ENCODE measurements at places on chromosomes 1 and 21. TPM values are rescaled to one million over a fixed set of nuclear protein-coding genes. Genes with fewer than 3 reads are reported as not detected.

Gene WNT9A
- total RNA-seq, result 0.72 TPM

Gene CLDN17
- not detected for total RNA-seq

GRCh38 chr21:40622531-40622930 is 224.4 kb downstream of the DSCAM start:
- H3K27me3 ChIP-seq, result no peaks in the 10 kb centered on the region
- H3K27ac ChIP-seq, result no peak overlapping the region
- no peak for DNase-seq
- H3K4me1 ChIP-seq, result no peaks in the 10 kb centered on the region
- no peak overlapping the region for H3K4me3 ChIP-seq
- H3K36me3 ChIP-seq, result no peaks in the 10 kb centered on the region

DNA sequence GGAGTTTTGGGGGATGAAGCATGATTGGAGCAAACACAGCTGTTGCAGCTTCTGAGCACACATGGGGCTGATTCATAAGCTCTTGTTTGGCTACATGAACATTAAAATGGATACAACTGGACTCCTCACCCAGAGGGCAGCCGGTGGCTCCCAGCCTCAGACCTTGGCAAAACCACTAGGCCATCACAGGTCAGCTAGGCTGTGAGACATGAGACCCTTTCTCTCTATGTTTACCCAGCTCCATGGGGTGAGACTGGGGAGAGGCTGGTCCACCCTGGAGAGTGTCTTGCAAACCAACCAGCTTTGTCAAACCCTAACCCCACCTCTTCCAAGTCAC is 388.7 kb downstream of the PTPRU start:
- no peaks in the 10 kb centered on the region for H3K4me1 ChIP-seq
- DNase-seq, result no peak
- H3K27me3 ChIP-seq, result peaks cover 38% of the 10 kb centered on the region
- H3K36me3 ChIP-seq, result no peaks in the 10 kb centered on the region

GRCh38 chr1:42945164-42945563 is 13.5 kb downstream of the SLC2A1 start:
- H3K27ac ChIP-seq, result peak overlapping the region; percentile 54
- no peak for DNase-seq
- peaks cover 99% of the 10 kb centered on the region for H3K4me1 ChIP-seq
- H3K27me3 ChIP-seq, result no peaks in the 10 kb centered on the region
- H3K4me3 ChIP-seq, result no peak overlapping the region

- H3K36me3 ChIP-seq, result no peaks in the 10 kb centered on the region
- no peaks in the 10 kb centered on the region for H3K4me1 ChIP-seq
Measured at GRCh38 chr1:223123011-223123610, 19.9 kb downstream of the TLR5 start.

Gene LAMB3
- total RNA-seq, result 0.67 TPM

Gene MYBPH
- total RNA-seq, result not detected

Gene SLAMF8
- total RNA-seq, result 1.0 TPM

- DNase-seq, result no peak
- no peak overlapping the region for H3K4me3 ChIP-seq
- peaks cover 6% of the 10 kb centered on the region for H3K4me1 ChIP-seq
- no peaks in the 10 kb centered on the region for H3K27me3 ChIP-seq
Measured at GRCh38 chr1:77051425-77051824, 167.8 kb downstream of the PIGK start.

DNA sequence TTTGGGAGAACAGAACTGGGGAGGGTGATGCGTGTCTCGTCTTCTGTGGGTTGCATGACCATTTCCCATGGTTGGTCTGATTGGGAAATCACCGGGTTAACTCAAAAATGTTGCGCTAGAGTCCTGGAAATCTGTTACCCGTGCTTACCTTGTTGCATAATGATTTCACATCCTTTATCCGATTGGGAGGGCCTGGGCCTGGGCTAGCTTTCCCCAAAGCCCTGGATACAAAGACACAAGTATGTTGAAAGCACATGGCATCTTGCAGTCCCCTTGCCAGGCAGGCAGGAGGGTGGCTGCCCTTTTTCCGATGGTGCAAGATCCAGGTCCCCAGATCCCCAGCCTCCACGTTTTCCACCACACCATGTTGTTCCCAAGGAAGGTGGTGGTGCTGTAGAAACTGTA is 582 bp downstream of the TRPM2 start:
- peaks cover 37% of the 10 kb centered on the region for H3K4me1 ChIP-seq
- H3K27ac ChIP-seq, result no peak overlapping the region
- DNase-seq, result no peak

DNA sequence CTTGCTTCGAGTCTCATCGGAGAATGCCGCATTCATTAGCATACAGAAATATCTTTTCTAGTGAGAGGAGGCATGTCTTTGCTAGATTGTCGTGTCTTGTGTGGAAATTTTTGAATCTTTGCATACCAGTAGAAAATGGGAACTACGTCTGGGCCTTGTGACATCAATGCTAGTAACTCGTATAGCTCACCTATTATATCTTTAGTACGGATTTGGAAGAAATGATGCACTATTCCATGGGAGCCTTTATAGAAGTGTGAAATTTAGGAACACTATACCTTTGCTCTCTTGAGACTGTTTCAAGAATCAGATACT is 835 bp downstream of the UHMK1 start:
- no peak for DNase-seq
- peaks cover 16% of the 10 kb centered on the region for H3K4me1 ChIP-seq
- H3K27ac ChIP-seq, result peak overlapping the region; percentile 90
- peaks cover 26% of the 10 kb centered on the region for H3K36me3 ChIP-seq

GRCh38 chr1:162217706-162218105 is 148.2 kb downstream of the NOS1AP start:
- no peak for DNase-seq
- H3K4me1 ChIP-seq, result no peaks in the 10 kb centered on the region
- no peaks in the 10 kb centered on the region for H3K27me3 ChIP-seq
- H3K36me3 ChIP-seq, result no peaks in the 10 kb centered on the region

GRCh38 chr1:177392336-177392735 is 221.6 kb downstream of the BRINP2 start:
- no peaks in the 10 kb centered on the region for H3K27me3 ChIP-seq
- H3K4me3 ChIP-seq, result no peak overlapping the region

DNA sequence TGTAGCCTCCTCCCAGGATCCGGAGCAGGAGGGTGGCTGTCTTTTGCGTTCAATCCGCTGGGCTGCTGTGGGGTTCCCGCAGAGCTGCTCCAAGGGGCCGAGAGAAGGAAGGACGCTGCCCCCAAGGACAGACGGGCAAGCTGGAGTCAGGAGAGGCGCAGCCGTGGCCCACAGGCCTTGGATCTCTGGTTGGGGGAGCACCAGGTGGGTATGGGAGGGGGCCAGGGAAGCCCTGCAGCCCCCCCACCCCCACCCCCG is 15.9 kb upstream of the SKI start:
- H3K36me3 ChIP-seq, result no peaks in the 10 kb centered on the region
- no peak overlapping the region for H3K4me3 ChIP-seq
- H3K27ac ChIP-seq, result no peak overlapping the region
- H3K4me1 ChIP-seq, result peaks cover 3% of the 10 kb centered on the region
- H3K27me3 ChIP-seq, result no peaks in the 10 kb centered on the region

Gene TBX15
- total RNA-seq, result 0.12 TPM

Gene OR2T11
- total RNA-seq, result not detected

- H3K27me3 ChIP-seq, result no peaks in the 10 kb centered on the region
- DNase-seq, result no peak
- H3K4me1 ChIP-seq, result no peaks in the 10 kb centered on the region
- no peak overlapping the region for H3K27ac ChIP-seq
- H3K36me3 ChIP-seq, result no peaks in the 10 kb centered on the region
- no peak overlapping the region for H3K4me3 ChIP-seq
Measured at GRCh38 chr1:56202186-56202585, 377.2 kb downstream of the PLPP3 start.

Gene SHISAL2A
- 38.4 TPM for total RNA-seq

DNA sequence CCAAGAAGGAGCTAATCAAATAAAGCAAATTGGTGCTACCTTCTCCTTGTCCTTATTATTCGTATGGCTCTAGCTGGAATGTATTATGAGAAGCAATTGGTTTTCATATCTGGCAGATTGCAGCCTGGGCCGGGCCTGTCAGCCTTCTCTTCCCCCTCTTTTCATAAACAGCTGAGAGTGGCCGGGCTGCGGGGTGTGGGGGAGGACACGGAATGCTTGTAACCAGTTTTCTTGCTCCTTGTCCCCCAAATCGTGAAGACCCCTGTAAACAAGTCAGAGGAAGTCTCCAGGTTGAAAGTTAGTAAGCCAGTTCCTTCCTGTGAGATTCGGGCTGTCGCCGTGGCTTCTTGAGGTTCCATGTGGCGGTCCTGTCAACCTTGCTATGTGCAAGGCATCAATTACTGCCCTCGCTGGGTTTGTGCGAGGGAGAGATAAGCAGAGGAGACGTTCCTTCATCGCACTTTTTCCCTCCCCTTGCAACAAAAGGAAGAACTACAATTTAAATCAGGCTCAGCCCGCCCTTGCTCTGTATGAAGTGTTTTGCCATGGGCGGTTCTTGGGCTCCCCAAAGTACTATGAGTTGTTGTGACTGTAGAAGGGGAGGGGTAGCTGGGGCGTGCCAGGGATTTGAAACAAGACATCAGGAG is 450.7 kb downstream of the CAMTA1 start:
- H3K36me3 ChIP-seq, result no peaks in the 10 kb centered on the region
- H3K27me3 ChIP-seq, result no peaks in the 10 kb centered on the region
- no peaks in the 10 kb centered on the region for H3K4me1 ChIP-seq
- H3K4me3 ChIP-seq, result no peak overlapping the region
- no peak overlapping the region for H3K27ac ChIP-seq

DNA sequence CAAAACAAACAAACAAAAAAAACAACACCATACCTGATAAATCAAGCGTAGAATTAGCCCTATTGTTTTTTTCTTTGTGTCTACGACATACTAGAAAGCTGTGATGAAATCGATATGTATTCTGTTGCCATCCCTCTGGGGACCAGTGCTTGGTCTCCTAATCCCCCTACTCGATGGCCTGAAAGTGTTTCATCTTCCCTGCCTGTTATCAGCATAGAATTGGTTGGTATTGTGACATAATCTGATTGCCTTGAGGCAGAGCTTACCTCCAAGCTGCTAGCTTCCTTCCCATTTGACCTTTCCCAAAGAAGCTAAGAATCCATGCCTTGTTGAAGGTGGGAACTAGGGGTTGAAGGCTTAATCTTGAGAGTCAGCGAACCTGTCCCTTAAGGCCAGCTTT is 40.7 kb upstream of the PIGV start:
- H3K4me1 ChIP-seq, result peaks cover 42% of the 10 kb centered on the region
- H3K27me3 ChIP-seq, result no peaks in the 10 kb centered on the region
- peak overlapping the region; percentile 13 for H3K27ac ChIP-seq

- no peak for DNase-seq
- peaks cover 4% of the 10 kb centered on the region for H3K4me1 ChIP-seq
- H3K27ac ChIP-seq, result no peak overlapping the region
Measured at GRCh38 chr1:24406788-24407187, 6.8 kb downstream of the STPG1 start.

GRCh38 chr1:233357595-233358397 is 30.3 kb downstream of the MAP3K21 start:
- no peaks in the 10 kb centered on the region for H3K4me1 ChIP-seq
- no peaks in the 10 kb centered on the region for H3K27me3 ChIP-seq
- H3K4me3 ChIP-seq, result no peak overlapping the region
- H3K36me3 ChIP-seq, result no peaks in the 10 kb centered on the region
- DNase-seq, result no peak

Gene SPRR2E
- total RNA-seq, result not detected

Gene ACTN2
- total RNA-seq, result not detected
